ENCODE measurements at places on chromosomes 13 and 19.

DNA sequence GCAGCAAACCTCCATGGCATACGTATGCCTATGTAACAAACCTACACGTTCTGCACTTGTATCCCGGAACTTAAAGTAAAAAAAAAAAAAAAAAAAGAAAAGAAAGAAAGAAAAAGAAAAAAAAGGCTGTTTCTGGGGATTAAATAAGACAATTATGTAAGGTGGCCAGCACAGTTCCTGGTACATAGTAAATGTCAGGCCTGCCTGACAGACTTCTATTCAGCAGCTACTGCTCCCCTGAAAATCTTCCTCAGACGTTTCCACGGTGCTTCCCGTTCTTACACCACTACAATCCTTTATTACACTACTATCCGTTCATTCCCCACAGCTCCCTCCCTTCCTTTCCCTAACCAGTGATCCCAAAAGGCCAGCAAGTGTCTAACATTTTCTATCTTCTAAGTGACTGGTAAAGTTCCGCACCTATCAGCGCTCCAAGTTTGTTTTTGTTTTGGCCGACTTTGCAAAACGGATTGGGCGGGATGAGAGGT, 636 bp upstream of the RB1 start:
- no peak for DNase-seq

DNA sequence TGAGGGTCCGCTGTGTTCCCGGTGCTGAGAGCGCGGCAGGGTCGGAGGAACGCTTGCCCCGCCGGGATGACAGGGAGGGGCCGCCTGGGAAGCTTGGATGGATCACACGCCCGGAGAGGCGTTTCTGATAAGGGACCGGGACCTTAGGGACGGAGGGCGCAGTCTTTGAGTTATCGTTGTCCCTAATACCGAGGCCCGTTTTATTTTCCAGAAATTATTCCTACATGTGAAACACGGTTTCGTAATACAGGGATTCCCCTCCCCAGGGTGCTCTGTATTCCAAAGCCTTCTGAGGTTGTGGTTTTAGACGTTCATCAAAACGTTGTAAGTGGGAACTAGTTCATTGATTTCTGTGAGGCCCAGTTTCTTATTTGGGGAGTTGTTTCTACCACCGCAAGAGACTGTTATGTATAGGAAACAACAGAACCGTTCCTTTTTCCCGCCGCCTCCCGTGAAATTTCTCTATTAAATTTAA, 752 bp downstream of the PDCD5 start:
- no peak for DNase-seq

- DNase-seq = no peak
Measured at GRCh38 chr13:49855930-49856329, 63.4 kb upstream of the KPNA3 start.

GRCh38 chr19:5676105-5676771, 4.1 kb downstream of the MICOS13 start:
- no peak for DNase-seq

DNA sequence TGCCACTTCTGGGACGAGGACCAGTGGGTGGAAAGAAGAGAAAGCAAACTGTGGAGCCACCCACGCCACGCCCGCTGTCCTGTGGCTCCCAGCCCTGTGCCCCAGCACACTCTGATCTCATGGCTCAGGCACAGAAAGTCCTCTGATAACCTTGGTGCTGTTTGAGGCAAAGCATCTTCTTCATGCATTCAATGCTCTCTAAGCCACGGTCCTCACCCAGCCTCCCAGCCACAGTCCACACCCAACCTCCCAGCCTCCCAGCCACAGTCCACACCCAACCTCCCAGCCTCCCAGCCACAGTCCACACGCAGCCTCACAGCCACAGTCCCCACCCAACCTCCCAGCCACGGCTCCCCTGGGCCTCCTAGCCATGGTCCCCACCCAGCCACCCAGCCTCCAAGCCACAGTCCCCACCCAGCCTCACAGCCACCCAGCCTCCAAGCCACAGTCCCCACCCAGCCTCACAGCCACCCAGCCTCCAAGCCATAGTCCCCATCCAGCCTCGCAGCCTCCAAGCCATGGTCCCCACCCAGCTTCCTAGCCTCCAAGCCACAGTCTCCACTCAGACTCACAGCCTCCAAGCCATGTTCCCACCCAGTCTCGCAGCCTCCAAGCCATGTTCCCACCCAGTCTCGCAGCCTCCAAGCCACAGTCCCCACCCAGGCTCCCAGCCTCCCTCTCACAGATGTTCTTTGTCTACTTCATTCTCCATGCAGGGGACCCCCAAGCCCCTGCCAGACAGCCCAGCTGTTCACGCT, 74.9 kb downstream of the SOX1 start:
- no peak for DNase-seq

DNA sequence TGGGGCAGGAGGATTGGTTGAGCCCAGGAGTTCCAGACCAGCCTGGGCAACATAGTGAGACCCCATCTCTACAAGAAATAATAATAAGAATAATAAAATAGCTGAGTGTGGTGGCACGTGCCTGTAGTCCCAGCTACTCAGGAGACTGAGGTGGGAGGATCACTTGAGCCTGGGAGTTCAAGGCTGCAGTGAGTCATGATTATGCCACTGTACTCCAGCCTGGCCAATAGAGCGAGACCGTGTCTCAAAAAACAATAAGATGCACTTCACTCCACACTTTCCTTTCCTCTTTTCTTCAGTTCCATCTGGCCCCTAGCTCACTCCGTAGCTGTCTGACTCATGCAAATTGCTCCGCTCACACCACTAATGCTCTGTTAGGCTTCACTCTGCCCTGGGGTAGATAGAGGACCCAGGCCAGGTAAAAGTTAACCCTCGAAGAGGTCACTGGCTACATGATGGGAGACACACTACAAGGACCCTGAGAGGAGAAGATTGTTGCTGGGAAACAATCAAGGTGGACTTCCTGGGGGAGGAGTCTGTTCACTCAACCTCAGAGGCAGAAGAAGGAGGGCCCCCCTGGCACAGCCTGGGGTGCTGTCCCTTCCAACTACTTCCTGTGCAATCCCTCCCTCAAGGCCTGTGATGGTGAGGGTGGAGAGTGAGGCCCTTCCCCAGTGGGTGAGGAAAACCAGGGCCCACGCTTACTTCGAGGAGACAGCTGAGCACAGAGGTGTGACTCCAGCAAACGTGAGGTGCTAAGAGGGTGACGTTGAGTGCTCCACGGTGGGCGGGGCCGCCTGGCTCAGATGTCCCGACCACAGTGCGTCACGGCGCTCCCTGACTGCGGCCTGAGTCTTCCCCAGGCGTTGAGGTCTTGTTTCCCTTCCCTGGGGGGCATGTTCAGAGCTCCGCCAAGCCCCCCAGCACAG, 8.8 kb upstream of the TNFSF9 start:
- no peak for DNase-seq

DNA sequence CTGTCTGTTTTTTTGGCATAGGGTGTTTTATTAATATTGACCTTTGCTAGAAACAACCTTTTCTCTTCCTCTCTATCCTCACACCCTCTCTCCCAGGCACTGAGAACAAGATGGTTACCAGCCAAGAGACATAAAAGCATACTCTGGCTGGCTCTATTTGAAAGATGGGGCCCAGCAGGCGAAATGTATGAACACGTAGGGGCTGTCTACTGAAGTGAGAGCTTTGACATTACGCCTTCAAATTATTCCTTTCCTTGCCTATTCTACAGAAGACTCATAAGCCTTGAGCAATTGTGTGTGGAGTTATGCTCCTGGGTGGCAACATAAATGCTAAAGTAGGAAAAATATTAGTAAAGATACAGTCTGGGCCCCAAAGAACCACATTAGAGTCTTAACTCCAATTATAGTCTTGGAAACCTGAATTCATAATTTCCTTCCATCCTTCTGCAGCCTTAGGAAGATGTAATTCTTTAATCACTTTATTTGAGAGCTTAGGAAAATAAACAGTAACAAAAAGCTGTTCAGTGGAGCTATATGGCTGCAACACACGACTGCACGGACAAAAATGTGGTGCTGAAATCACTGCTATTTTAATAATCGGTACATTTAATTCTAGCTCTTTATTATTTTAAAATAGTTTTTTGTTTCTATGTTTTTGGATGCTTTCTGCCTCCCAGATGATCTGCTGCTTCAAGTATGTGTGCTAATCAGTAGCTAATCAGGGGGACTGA, 122.3 kb upstream of the RNF113B start:
- DNase-seq = no peak

GRCh38 chr19:45757695-45758094, 11.4 kb downstream of the SIX5 start:
- no peak for DNase-seq

DNA sequence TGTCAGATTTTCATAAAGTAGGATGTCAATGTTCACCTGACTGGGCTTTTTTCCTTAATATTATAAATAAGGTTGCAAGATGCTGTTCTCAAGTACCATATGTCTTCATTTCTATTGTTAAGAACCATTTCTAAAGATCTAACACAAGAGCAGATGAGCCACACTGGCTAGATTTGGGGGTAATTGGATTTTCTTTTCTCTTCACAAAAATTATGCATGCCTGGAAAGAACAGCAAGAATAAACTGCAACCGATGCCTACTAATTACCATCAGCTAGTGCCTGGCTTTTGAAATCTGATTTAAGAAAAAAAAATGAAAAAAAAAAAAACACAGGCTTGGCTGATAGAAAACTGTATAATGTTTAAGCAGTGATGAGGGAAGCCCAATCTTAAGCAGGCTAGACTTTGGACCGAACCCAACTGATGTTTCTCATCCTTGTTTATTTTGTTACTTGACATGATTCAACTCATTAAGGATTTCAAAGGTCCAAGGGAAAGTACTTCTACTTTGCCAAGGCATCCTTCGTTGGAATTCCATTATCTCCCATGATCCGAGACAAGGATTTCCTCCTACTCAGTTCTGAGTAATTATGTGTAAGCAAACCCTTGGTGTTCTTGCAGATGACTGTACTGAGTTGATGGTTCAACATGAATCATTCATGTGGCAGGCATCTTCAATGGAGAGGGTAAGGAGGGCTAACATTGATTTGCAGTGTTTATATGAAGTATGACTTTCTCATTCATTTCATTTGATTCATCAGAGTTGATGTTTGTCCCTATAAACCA, 300.5 kb downstream of the SPRY2 start:
- no peak for DNase-seq

DNA sequence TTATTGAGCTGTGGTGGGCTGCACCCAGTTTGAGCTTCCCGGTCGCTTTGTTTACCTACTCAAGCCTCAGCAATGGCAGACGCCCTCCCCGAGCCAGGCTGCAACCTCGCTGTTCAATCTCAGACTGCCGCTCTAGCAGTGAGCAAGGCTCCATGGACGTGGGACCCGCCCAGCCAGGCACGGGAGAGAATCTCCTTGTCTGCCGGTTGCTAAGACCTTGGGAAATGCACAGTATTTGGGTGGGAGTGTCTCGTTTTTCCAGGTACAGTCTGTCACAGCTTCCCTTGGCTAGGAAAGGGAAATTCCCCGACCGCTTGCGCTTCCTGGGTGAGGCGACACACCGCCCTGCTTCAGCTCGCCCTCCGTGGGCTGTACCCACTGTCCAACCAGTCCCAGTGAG, 27.7 kb upstream of the UBAC2 start:
- DNase-seq = no peak

GRCh38 chr19:1118999-1119398, 15.2 kb downstream of the GPX4 start:
- no peak for DNase-seq

GRCh38 chr19:19463348-19464117, 51.8 kb downstream of the TSSK6 start:
- DNase-seq = no peak

DNA sequence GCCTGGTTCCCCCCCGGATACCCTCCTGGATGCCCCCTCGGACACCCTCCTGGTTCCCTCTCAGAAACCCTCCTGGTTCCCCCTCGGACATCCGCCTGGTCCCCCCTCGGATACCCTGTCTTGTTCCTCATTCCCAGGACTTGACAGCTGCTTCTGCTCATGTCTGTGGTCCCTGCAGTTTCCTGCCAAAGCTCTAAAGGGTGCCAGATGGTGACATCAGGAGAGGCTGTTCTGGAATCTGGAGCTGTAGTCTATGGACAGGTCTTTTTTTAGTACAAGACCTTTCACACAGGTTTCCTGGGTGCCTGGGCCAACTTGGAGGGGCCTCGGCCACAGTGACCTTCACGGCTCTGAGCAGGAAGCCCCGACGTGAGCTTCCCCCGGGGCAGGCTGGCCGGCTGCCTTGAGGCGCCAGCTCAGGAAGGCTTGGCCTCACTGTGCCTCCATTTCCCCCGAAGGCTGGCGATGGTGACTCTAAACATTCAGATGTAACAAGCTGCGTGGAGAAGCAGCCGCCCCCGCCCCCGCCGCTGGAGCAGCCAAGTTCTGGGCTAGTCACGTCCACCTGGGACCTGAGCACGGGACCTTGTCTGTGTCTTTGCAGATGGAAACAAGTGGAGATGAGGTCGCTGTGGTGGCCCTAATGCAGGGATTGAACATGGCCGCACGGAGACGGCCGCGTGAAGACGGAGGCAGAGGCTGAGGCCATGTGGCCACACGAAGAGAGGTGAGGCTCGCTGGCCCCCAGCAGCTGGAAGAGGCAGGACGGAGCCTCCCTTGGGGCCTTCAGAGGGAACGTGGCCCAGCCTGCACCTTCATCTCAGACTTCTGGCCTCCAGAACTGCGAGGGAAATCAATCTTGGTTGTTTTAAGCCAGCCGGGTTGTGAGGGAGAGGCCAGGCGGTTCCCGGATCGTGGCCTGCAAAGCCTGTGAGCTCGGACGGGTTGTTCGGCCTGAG, 12.7 kb downstream of the SGTA start:
- no peak for DNase-seq

DNA sequence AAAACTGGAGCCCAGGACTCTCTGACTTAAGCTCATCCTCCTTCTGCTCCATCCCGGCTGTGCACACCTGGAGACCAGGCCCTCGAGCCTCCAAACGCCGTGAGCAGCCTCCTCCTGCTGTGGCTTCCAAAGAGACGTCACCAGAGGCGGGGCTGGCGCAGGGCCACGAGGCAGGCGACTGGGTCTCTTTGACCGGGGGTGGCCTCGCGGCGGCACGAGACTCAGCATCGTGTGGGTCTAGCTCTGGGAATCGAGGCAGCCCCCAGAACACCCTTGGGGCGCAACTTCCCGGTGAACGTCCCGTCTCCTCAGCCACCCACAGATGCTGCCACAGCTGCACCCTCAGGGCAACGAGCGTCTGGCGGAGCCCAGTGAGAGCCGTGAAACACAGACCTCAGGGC, 22.8 kb downstream of the RASA3 start:
- no peak for DNase-seq

- DNase-seq = no peak
Measured at GRCh38 chr19:18697680-18698079, 14.2 kb downstream of the CRTC1 start.

- no peak for DNase-seq
Measured at GRCh38 chr19:40585241-40585981, 8.7 kb downstream of the SHKBP1 start.

DNA sequence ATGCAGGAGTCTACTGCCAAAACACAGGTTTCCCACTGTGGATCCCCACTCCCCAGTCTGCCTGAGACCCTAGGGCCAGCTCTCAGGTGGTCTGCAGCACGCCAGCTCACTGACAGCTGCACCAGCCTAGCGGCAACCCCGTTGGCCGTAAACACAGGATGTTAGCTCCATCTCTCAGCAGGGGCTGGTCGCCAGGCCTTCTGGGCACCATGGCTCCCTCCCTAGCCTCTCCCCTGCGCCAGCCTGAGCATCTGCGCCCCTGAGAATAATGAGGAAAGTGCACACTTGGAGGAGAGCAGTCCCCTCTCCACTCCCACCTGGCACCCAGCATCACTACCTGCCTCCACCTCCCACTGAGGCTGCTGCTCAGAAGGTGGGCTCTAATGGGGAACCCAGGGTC, 20.8 kb upstream of the EPHX3 start:
- DNase-seq = no peak

- no peak for DNase-seq
Measured at GRCh38 chr13:33728271-33729037, 89.5 kb upstream of the RFC3 start.

- DNase-seq = no peak
Measured at GRCh38 chr19:54310543-54310942, 2.4 kb downstream of the LILRA5 start.

Measured in hypothalamus (tissue), 51 donors.